ENCODE measurements at places on chromosomes 6 and 20.

DNA sequence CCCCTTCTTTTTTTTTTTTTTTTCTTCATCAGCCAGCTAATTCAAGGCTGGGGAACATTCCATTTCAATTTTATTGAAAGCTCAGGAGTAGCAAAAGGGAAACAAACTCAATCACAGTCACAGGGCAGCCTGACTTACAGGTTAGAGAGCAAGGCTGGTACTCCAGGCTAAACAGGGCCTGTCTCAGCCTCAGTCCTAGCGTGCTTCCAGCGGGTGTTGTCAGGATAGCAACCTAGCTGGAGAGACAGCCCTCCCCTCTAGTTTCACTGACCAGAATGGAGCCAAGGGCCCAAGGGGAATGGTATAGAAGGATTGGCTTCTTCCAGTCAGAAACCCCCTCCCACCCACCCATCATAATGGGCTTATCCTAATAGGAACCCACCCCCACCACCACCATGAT, 132.9 kb downstream of the PXDC1 start:
- no peak for DNase-seq

- no peak for DNase-seq
Measured at GRCh38 chr6:30757261-30757904, 13.0 kb upstream of the IER3 start.

DNA sequence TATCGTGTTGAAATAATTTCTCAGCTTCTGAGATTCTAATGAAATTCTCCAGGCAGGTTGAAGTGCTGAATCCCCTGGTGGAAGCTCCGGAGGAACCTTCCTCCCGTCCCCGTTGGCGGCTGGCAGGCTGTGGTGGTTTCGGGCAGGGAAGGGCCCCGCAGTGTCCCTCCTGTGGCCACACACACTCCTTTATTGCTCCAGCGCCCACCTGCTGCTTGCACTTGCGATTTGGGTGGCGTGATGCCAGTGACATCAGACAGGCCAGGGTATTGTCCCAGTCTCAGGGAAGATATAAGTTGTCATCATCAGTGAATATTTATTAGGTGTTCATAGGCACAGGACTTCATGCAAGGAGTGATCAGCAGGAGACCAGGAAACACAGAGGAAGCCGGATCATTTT, 530.4 kb downstream of the QKI start:
- no peak for DNase-seq

DNA sequence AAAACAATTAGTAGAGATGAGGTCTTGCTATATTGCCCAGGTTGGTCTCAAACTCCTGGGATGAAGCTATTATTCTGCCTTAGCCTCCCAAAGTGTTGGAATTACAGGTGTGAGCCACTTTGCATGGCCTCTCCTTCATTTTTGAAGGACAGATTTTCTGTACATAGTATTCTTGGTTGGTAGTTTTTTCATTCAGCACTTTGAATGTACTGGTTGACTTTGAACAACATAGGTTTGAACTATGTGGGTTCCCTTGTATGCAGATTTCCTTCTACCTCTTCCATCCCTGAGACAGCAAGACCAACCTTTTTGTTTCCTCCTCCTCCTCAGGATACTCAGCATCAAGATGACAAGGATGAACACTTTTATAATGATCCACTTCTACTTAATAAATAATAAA, 436.4 kb downstream of the QKI start:
- DNase-seq: no peak

DNA sequence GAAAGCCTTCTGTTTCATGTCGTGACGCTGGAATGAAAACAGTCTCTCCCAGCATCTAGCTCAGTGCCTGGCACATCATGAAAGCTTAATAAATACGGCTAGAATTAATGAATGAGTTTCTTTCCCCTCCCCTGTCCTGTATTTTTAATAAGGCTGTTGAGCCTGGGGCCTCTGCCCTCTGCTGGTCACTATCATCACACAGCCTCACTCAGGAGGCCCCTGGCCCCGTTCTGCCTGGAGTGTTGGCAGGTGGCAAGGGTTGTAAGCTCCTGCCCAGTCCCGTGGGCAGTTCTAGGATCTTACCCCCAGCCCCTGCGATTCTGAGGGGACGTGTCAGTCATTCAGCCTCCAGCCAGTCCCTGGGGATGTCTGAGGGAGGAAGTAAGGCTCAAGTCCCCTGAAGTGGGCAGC, 41.4 kb downstream of the PHACTR3 start:
- no peak for DNase-seq

DNA sequence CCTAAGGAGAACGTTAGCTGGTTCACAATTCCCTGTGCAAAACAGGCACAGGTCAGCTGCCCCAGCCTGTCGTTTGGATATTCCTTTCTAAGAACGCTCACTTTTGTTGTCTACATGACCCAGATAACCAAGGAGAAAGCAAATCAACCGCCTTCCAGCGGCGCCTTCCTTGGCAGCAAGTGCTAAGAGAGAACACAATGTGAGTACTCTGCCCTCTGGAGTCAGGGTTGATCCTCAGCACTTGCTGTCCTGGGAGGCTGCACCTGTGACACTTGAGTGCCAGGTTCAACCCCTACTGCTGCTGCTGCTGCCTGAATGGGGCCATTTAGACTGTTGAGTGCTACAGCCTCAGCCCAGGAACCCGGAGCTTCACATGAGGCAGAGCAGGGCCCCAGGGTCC, 36.8 kb downstream of the OVOL2 start:
- DNase-seq: no peak

DNA sequence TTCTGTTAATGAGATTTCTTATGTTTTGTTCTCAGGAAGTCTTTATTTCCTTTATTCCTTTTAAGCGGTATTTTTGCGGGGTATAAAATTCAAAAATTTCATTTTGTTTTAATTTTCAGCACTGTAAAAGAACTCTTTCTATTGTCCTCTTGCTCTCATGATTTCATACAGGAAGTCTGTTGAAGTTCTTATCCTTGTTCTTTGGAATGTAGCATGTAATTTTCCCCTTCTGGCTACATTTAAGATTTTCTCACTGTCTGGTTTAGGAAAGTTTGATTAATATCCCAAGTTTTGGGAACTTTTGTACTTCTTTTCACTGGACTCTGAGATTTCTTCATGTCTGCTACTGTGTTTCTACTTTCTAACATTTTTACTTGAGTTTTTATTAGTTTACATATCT, 581.4 kb upstream of the GJE1 start:
- DNase-seq: no peak

GRCh38 chr6:98977671-98978292, 30.0 kb upstream of the FBXL4 start:
- DNase-seq: no peak

- DNase-seq: no peak
Measured at GRCh38 chr20:49281913-49282467, 4.1 kb upstream of the ZNFX1 start.

- DNase-seq: no peak
Measured at GRCh38 chr6:113894712-113895674, 37.8 kb downstream of the MARCKS start.

GRCh38 chr6:29516108-29516507, 28.4 kb upstream of the MAS1L start:
- peak; percentile 28 for DNase-seq

DNA sequence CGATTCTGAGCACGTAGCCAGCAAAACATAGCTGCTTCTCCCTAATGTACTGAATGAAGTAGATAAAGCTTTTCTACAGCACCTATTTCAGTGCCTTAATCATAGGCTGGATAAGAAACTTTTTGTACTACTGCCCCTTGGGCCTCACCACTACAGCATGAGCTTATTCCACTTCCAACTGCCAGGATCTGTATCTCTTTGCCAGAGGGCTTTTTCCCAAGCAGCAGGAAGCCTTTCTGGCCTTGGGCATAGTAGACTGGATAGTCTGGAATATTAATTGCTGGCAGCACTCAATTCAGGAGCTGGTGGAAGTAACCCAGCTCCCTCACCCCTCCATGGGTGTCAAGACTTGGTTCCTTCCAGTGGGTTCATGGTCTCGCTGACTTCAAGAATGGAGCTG, 43.6 kb downstream of the ANKEF1 start:
- no peak for DNase-seq

- DNase-seq: peak; percentile 11
Measured at GRCh38 chr20:42985628-42986027, 204.1 kb downstream of the PTPRT start.

GRCh38 chr6:18390476-18390875, 3.3 kb downstream of the RNF144B start:
- DNase-seq: no peak

GRCh38 chr6:3136292-3137011, 17.9 kb downstream of the BPHL start:
- DNase-seq: no peak

DNA sequence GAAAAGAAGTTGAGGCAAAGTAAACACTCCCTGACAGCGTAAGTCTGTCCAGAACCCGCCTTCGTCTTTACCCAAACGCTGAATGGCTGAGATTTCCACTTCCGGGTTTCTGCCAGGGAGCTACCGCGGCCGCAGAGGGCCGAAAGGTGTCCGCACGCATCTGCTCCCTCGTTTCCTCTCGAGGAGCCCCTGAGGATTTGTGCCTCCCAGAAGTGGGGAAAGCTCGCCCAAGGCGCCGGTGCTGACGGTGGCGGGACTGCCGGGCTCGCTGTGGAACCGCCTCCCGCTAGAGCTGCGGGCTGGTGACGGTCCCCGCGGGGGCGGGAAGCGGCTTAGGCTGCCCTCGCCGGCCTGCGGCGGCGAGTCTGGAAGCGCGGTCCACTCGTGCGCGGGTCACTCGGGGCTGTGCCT, 1760.2 kb upstream of the DEFB115 start:
- no peak for DNase-seq

GRCh38 chr6:93970684-93971083, 551.3 kb upstream of the EPHA7 start:
- DNase-seq: no peak

DNA sequence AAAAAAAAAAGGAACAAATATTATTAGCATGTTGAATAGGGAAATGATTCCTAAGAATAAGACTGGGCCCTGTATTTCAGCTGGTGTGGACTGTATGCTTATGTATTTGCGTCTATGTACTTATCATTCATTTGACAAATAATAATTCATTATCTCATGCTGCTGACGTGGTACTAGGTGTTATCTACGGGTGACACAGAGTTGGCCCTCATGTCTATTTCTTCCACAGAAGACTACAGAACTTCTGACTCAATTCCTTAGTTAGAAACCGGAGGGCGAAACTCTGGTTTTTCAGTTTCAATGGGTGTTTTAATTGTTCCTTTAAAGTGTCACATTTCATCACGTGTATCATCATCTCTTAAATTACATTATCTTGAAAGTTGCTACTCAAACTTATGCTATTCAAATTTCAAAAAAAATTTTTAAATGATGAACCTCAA, 305.9 kb downstream of the CLIC5 start:
- no peak for DNase-seq

DNA sequence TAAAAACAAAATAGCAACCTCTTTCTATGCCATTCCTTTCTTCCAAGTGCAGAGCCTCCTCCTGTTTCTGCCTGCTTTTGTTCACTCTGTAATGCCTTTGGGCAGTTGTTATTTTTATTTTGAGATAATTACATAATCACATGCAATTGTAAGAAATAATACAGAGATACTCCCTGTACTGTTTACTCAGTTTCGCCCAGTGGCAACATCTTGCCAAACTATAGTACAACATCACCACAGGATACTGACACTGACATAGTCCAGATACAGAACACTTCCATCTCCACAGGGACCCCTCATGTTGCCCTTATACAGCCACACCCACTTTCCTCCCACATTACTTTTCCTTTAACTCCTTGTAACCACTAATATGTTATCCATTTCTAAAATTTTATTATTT, 59.7 kb downstream of the BANF2 start:
- no peak for DNase-seq

GRCh38 chr20:50332491-50332980, 141.9 kb downstream of the CEBPB start:
- DNase-seq: no peak

Measured in HEK293T (cell line).